ENCODE measurements at places on chromosomes 2 and 18. TPM values are rescaled to one million over a fixed set of nuclear protein-coding genes. Genes with fewer than 3 reads are reported as not detected.
A peak's percentile ranks its signal among the peaks of the same experiment; 100 is the strongest.

GRCh38 chr2:239469106-239469960 lies 68.5 kb upstream of the HDAC4 start:
- H3K27me3 ChIP-seq: no peaks in the 10 kb centered on the region
- no peak overlapping the region for H3K4me3 ChIP-seq
- no peak for DNase-seq
- no peaks in the 10 kb centered on the region for H3K4me1 ChIP-seq

DNA sequence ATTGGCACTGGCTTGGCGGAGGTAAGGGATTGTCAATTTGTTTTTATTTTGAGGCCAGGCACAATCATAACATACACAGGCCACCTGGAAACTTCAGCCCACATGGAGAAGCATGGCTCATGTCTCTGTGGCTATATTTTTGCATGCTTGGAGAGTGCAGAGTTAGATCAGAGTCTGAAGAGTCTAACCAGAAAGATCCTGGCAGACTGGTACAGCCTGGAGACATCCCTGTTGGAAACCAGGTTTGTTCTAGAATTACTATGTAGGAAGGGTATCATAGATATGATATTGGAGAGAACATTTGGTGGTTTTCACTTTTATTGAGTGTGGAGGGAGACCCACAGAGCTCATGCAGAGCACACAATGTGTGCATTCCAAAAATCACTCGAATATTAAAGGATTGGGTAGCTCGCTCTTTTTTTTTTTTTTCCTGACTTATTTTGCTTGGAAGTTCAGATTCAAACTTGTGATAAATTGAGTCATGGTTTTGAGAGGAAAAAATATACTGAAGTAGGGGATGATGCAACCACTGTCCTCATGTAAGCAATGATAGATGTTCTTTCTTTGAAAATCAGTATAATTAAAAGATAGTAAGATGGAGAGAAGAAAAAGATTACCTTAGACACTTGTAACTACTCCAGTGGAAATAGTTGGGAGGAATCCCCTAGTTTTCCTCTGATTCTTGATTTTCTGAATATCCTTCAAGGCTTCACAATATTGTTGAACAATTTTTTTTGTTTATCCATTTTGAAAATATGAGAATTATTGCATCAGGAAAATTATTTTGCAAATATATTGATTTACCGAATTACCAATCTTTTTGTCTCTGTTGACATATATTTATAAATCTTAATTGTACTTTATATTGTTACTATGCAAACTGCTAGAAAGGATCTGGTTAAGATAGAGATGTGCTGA lies 185.7 kb upstream of the ZEB2 start:
- no peak overlapping the region for H3K27ac ChIP-seq
- DNase-seq: no peak
- peaks cover 6% of the 10 kb centered on the region for H3K27me3 ChIP-seq

GRCh38 chr2:184728411-184728810 lies 130.1 kb downstream of the ZNF804A start:
- H3K4me3 ChIP-seq: no peak overlapping the region
- H3K4me1 ChIP-seq: no peaks in the 10 kb centered on the region

C2orf81 gene
- 2.6 TPM for total RNA-seq

GRCh38 chr18:23307567-23308295 lies 145.4 kb upstream of the RIOK3 start:
- peaks cover 5% of the 10 kb centered on the region for H3K36me3 ChIP-seq
- no peaks in the 10 kb centered on the region for H3K27me3 ChIP-seq
- DNase-seq: peak; percentile 21
- H3K4me3 ChIP-seq: no peak overlapping the region

DNAJC5G gene
- not detected for total RNA-seq

CYP27A1 gene
- total RNA-seq: not detected

DNA sequence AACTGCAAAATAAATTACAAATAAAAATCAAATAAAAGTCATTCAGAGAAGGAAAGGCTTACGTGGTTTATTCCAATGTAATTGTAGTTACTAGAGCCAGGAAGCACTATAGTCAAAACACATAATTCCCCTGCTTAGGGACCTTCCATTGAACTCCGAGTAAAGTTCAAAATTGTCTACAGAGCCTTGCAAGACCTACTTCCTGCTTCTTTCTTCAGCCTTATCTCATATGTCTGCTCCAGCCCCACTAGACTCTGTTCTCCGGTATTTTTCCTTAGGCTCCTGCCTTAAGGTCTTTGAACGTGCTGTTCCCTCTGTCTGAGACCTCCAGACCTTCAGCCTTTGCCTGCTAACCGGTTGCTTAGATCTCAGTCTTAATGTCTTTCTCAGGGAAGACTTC lies 104.3 kb downstream of the ARL6IP6 start:
- H3K27ac ChIP-seq: no peak overlapping the region
- no peak for DNase-seq
- no peak overlapping the region for H3K4me3 ChIP-seq
- peaks cover 4% of the 10 kb centered on the region for H3K27me3 ChIP-seq

GRCh38 chr18:1488957-1489356 lies 584.3 kb downstream of the ADCYAP1 start:
- H3K27me3 ChIP-seq: no peaks in the 10 kb centered on the region
- H3K4me1 ChIP-seq: no peaks in the 10 kb centered on the region
- no peak for DNase-seq
- H3K36me3 ChIP-seq: no peaks in the 10 kb centered on the region

GRCh38 chr2:24380820-24381219 lies 20.5 kb upstream of the ITSN2 start:
- no peaks in the 10 kb centered on the region for H3K4me1 ChIP-seq
- no peak for DNase-seq
- no peaks in the 10 kb centered on the region for H3K36me3 ChIP-seq

SLC9A4 gene
- 0.10 TPM for total RNA-seq

All from activated naive CD4-positive, alpha-beta T cell treated with anti-CD3 and anti-CD28 coated beads for 36 hours (primary cell).